Fibroblast of lung (primary cell): ENCODE measurements at places on chromosomes 7 and 10. TPM values are rescaled to one million over a fixed set of nuclear protein-coding genes. Genes with fewer than 3 reads are reported as not detected.

GRCh38 chr10:78304091-78305045 lies 270.7 kb downstream of the RPS24 start:
- H3K27ac ChIP-seq: no peak overlapping the region
- no peak overlapping the region for H3K4me3 ChIP-seq
- H3K27me3 ChIP-seq: no peaks in the 10 kb centered on the region

GRCh38 chr10:2620827-2621521 lies 446.4 kb upstream of the PFKP start:
- H3K27me3 ChIP-seq: no peaks in the 10 kb centered on the region
- no peak for DNase-seq
- H3K27ac ChIP-seq: no peak overlapping the region
- H3K4me1 ChIP-seq: no peaks in the 10 kb centered on the region

- peaks cover 1% of the 10 kb centered on the region for H3K36me3 ChIP-seq
- DNase-seq: no peak
- H3K4me1 ChIP-seq: peaks cover 4% of the 10 kb centered on the region
- H3K27ac ChIP-seq: no peak overlapping the region
- no peaks in the 10 kb centered on the region for H3K27me3 ChIP-seq
These were observed 3.3 kb downstream of the MRPS33 start for GRCh38 chr7:141011443-141011842.

Gene UPF2
- 16.4 and 22.6 TPM in 2 replicates for total RNA-seq
